Activated CD8-positive, alpha-beta memory T cell treated with anti-CD3 and anti-CD28 coated beads for 4 hours (primary cell): ENCODE measurements at places on chromosomes 6 and 20.

DNA sequence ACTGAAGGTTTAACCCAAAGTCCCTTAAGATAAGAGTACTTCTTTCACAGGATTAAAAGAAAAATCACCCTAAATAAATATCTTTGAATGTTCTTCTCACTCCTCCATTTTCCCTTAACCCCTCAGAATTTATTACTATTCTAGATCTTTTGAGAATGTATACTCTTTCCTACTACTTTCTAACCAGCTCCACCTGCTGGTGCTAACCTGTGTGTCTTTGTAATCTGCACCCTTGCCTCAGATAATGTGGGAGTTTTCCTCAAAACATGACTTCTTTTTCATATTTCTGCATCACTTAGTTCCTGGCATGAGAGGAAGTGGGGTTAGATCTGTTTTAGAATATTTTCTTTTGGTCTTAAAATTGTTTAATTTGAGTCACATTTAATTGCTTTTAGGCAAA lies 394.2 kb downstream of the BMP2 start:
- DNase-seq, result no peak

DNA sequence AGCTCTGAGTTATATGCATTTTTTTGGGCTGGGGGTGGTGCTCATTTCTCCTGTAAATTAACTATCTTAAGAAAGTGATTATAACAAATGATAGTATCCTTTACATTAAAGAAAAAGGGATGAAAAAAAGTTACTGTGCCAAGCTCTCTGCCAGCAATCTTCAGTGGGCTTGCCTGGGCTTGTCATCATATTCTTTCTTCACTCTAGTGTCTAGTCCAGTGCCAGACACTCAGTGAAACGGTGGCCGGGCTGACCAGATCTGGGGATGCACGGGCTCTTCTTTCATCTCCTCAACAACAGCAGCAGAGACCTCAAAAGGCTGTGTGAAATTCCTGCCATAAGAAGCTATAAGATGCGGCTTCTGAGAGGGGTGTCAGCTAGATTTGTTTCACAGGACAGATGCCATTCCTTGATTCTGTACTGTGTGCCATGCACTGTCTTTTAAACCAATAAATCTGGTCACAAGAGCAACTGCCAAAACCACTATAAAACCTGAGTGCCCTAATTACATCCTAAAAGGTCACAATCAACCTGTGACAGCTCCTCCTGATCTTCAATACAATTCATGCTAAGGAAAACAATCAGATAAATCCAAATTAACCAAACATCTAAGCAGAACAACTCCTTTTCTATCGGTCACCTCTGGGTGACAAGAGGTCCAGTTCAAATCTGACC lies 12.1 kb downstream of the EXOC2 start:
- DNase-seq, result no peak

DNA sequence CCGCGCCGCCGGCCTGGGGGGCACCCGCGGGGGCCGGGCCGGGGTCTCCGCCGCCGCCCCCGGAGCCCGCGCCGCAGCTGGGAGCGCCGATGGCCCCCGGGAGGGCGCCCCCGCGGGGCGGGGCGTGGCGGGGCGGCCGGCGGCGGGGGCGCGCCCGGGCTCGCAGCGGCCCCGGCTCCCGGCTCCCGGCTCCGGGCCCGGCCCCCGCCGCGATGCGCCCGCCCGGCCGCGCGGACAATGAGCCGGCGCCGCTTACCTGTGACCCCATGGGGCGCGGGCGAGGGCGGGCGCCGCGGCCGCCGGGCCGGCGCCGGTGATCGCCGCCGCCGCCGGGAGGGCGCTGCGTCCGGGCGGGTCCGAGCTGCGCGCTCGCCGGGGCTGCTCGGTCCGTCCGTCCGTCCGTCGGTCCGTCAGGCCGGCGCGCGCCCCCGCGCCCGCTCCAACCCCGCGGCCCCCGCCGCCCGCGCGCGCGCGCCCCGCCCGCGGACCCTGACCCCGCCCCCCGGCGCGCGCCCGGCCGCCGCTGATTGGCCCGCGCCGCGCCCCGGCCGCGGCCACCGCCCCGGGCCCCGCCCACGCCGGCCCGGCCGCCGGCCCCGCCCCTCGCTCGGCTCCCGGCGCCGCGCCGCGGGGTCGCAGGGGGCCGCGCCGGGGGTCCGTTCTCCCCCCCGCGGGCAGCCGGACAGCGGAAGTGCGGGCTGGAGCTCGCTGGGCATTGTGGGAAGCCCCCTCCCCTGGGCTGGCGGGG lies at the start of gene ZBTB46:
Gene ZBTB46, minus strand, starts transcription at position 424 of the 748 bp plus-strand sequence. CDS start 40,507 bp downstream, outside the sequence.
- DNase-seq, result no peak

- DNase-seq, result no peak
Observed at GRCh38 chr20:8663424-8663823, 405.5 kb upstream of the PLCB4 start.

- DNase-seq, result no peak
Observed at GRCh38 chr20:48287021-48287494, 501.8 kb upstream of the SULF2 start.

DNA sequence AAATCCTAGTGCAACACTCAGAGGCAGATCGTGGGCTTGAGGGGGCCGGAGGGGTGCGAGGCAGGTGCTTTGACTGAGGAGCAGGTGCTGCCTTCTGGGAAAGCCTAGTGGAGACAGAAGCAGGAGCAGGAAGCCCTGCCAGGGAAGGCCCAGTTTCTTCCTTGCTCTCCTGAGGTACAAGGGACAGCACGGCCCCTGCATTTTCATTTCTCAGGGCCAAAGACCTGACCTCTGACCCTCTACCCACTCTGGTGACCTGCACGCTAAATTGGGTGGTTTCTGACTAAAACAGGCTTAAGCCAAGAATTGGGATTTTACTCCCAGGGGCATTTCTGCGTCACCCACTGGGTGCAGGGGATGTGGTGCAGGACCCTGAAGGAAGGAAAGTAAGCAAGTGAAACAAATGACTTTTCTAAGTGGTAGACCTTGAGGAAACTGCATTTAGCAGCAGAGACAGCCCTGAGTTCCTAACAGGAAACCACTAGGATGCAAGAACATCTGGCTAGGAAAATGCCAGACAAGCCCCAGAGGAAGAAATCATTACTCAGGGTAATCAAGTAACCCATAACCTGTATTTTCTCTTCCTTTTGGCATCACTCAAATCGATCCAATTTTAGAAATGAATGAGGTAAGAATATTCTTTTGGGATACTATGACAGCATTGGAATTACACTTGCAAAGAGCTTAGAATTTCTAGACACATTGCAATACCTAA lies 141.7 kb downstream of the CD164 start:
- DNase-seq, result no peak

GRCh38 chr6:87078983-87079616 lies 15.8 kb downstream of the CGA start:
- DNase-seq, result peak; percentile 21

GRCh38 chr6:45625191-45625664 lies 247.5 kb upstream of the SUPT3H start:
- no peak for DNase-seq

- no peak for DNase-seq
Observed at GRCh38 chr6:41654151-41654697, 16.0 kb downstream of the MDFI start.

GRCh38 chr6:7899101-7899888 lies 11.3 kb downstream of the TXNDC5 start:
- DNase-seq, result no peak

DNA sequence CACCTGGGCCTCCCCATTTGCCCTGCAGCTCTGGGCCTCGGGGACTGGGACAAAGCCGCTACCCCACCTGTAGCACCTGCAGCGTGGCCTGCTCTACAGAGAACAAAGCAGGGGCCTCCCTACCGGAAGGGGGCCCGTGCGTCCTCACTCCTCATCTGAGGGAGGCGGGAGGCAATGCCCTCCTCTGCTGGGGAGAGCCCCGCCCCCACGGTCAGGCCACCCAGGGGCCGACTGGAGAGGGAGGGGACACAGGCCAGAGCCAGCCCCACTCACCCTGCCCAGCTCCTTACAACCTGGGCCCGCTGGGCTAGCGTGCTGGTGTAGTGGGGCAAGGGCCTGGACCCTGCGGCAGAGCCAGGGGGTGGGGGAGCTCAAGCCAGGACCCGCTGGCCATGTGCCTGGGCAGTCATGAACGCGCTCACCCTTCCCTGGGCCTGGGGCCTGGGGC lies 8.0 kb downstream of the LAMA5 start:
- DNase-seq, result no peak
